ENCODE measurements at places on chromosomes 6 and 20.

- DNase-seq, result no peak
Measured at GRCh38 chr6:162118706-162119105, 608.9 kb downstream of the PRKN start.

DNA sequence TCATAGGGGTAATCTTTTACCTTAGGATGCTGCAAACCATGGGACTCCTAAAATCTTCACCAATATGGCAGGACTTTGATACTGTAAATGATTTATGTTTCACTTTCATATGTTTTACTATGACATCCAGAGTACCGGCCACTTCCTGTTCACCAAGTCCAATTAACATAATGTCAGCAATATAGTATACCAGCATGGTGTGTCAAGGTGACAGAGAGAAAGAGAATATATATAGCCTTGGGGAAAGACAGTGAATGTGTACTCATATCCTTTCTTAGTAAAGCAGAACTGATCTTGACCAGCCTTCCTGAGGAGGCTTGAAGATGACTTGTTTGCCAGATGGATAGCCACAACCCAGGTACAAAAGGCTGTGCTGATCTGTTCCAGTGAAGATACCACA, 127.9 kb downstream of the NRN1 start:
- DNase-seq, result no peak

DNA sequence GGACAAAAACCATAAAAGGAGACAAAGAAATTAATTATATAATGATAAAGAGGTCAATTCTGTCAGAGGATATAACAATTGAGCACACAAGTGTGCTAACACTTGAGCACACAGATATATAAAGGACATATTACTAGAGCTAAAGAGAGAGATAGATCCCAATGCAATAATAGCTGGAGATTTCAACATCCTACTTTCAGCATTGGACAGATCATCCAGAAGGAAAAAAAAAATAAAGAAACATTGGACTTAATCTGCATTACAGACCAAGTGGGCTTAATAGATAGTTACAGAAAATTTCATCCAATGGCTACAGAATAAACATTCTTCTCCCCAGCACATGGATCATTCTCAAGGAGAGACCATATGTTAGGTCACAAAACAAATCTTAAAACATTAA, 9.9 kb downstream of the VNN1 start:
- no peak for DNase-seq

DNA sequence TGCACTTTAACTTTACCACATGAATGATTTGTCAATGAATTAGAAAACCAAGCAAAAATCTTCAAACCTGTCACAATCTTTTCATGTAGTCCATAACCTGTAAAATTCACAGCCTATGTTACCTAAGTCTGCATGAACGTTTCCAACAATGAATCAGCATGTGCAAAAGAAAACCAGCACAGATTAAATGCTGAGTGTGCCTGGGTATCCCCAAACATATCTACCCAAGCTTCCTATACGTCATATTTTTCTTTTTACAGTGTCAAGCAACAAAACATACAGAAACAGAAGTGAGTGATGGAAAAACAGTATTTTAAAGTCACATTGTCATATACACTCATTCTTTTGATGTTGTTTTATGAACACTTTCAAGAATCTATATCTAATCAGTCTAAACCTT, 713.5 kb downstream of the RFPL4B start:
- DNase-seq, result no peak

DNA sequence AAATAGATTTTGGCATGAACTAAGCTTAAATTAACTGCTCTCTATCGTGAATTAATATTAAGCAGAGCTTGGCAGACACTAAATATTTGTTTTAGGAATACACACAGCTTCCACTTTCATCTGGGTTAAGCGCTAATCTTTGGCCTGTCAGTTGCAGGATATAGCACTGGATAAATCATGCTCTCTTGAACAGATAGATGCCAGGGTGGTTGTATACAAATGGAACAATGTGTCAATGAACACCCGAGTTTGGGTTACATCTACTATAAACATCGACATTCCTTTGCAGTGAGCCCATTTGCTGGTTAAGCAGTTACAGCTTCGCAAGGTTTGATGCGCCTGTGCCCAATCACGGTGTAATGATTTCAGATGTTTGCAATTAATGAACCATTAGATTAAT, 338.2 kb upstream of the ZFP64 start:
- no peak for DNase-seq

DNA sequence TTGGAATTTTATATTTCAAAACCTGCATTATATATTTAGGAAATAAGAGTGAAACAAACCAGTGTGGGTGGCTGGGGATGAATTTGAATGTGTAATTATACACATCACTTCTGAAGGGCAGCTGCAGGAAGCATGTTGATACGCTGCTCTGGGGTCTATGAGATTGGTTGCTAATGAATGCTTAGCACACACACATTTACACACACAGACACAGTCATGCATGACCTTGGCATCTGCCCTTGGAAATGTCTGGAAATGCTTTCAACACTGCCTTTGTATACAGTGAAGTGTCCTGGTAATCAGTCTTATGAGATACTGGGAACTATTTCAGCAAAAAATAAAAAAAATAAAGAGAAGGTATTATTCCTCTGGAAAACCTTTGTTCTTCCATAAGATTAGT, 83.4 kb downstream of the ELOVL4 start:
- peak; percentile 31 for DNase-seq

DNA sequence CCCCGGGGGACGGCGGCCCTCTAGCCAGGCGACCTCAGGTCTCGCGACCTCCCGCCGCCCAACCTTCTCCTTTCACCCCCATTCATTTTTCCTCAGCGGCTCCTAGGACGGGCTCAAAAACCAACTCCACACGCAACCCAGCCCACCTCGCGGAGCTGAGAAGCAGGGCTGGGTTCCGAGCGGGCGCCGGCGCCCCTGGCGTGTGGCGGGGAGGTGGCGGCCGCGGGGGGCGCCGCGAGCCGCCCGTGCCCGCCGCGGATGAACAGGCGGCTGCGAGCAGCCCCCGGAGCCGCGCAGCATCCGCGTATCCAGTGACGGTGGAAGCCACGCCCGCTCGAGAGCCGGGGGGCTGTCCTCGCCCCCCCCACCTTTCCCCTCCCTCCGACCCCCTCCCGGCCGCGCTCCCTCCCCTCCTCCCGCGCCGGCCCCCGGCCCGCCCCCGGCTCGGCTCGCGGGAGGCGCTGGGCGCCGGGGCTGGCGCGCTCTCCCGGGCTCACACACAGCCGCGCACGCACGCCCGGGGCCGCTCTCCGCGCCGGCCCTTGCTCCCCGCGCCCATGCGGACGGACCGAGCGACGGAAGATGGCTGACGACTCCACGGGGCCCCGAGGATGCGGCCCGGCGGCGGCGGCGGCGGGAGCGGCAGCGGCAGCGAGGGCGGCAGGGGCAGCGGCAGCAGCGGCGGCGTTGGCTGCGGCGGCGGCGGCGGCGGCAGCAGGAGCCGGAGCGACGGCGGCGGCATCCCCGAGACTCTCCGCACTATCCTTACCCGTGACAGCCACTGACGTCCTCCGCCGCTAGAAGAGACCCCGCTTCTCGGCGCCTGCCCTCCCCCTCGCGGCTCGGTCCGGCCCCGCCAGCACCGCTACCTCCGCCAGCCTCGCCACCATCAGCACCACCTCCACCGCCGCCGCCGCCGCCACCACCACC, at the start of gene SOBP:
Gene SOBP, plus strand, starts transcription at position 482 of the 930 bp plus-strand sequence. CDS start 500 bp downstream, outside the sequence.
- DNase-seq, result peak; percentile 28

DNA sequence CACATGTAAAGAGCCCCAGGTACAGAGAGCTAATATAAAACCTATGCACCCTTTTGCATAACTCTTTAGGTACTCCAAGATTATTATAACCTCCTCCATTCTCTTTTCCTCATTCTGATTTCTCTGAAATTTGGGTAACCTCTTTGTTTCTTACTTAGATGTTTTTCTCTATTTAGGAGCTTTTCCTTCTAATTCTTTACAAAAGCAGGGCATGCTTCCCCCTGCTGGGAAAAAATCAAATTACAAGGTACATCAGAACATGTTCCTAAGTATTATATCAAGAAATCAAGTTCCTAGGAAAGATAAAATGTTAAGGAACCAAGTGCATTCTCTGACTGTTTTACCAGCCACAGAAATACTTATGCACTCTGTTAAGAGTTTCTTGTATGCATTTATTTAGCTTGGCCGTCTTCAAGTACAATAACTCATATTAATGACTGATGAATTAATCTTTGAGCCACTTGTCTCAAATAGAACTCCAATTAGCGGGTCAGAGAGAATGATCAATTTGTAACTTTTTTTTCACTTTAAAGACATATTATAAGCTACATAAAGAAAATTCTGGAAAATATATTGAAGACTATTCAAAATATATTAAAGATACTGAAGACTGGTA, 2.1 kb downstream of the KHDRBS2 start:
- no peak for DNase-seq

DNA sequence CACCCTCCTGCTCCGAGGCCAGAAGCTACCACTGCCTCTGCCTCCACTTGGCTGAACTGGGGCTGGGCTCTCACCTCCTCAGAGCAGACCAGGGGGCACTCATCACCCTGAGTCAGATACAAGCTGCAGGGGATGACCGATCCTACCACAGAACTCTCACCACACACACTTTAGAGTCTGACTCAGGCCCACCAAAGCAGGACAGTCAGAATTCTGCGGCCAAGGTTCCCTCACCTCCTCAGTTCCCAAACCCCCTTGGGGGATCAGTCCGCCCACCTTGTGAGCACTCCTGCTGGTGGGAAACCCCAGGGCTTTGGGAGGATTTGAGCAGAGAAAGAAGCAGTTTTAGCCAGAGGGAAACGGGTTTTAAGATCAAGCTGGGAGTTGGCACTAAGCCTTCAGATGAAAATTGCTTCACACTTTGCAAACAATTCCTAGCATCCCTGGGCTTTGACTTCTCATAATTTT, 587.8 kb upstream of the JAG1 start:
- no peak for DNase-seq

DNA sequence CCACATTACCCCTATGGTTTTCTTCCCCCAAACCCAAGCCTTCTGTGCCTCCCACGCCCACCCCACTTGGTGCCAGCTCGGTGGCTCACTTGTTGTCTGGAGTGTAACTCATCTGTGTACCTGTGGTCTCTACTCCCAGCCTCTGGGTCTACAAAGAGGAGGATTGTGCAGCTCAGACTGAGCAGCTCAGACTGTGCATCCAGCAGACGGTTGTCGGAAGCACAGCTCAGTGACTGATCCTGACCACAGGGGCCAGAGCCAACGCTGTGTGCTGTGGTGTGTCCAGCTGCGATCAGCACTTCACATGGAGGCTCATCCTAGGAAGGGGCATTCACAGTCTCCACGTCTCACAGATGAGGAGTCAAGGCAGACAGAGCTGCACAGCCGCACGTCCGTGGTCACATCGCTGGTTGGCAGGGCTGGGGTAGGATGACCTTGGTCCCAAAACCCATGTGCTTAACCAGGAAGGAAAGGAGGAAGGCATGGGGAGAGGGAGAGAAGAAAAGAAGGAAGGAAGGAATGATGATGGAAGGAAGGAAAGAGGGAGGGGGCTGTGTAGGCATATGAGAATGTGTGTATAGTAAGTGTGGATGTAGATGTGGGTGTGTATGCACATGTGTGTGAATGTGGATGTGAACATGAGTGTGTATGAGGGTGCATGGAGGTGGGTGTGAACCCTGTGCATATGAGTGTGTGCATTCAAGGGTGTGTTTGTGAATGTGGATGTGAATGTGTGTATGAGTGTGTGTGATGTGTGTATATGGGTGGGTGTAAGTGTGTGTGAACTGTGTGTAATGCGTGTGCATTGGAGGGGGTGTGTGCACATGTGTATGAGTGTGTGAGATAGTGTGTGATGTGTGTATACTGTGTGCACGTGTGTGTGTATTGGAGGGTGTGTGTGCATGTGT, 28.2 kb upstream of the STX16 start:
- DNase-seq, result no peak

DNA sequence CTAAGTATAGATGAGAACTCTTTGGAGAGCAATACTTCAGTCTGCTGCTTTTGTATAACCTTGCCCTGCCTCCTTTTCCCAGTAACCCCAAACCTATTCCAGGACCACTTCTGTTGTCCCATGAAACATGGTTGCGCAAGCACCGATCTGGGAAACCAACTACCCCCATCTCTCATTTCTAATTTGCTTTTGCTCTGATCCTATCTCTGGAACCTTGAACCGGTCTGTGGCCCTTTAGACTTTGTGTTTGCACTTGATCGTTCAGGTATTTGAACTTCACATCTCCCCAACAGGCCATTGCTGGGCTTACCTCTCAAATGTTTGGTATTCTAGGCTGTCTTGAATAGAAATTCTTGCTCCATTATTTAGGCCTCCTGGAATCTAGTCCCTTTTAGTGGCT, 25.0 kb downstream of the L3MBTL3 start:
- DNase-seq, result no peak

- DNase-seq, result no peak
Measured at GRCh38 chr6:83119742-83120300, 52.4 kb downstream of the DOP1A start.

GRCh38 chr6:130937942-130938604, 110.9 kb downstream of the SMLR1 start:
- no peak for DNase-seq

DNA sequence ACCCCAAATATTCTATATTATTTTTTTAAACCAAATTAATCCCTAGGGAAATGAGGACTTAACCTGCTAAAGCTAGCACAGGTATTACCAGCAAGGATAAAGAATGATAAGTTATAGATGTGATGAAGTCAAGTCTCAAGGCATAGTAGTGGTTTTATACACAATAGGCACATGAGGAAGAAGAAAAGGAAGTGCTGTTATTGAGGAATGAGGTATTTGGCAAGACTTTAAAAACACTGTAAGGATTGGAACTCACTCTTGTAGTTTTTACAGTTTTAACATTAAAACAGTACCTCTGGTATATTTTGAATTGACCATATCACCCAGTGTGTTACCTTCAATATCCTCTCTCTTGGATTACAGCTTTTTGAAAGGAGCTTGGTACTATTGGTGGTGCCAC, 54.6 kb downstream of the PHF3 start:
- DNase-seq, result no peak

- DNase-seq, result no peak
Measured at GRCh38 chr6:26163427-26164119, 76.3 kb downstream of the HFE start.

DNA sequence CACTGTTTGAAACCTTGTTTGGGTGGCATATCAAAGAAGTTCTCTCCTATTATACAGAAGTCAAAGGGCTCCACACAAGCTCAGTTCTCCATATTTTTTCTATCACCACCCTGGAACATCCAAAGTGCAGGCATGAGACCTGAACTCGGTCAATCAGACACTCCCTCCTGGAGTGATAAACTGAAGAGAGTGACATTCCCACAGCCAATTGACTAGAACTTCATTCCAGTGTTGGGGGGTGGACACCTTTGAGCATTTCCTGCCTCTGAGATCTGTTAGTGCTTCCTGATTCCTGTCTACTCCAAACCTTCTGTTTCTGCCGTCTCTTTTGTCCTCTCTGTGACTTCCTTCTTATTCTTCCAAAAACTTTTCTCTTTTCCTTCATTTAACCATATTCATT, 220.7 kb upstream of the NOX3 start:
- DNase-seq, result no peak

DNA sequence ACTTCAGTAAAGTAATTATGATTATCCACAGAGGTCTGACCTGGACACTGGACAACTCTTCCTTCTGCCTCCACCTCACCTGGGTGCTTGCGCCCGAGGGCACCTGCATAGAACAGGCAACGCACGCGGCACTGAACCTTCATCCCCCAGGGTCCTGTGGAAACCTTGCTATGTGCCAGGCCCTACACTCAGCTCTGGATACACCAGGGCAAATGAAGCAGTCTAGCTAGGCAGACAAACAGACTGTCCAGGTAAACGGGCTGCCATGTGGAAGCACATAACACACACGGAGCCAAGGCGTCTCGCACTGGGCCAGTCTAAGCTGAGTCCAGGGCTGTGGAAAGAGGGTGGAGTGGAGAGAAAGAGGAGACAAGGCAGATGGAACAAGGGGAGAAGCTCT, 109.3 kb upstream of the AFDN start:
- DNase-seq, result no peak

- no peak for DNase-seq
Measured at GRCh38 chr6:17354700-17355403, 38.5 kb upstream of the CAP2 start.

Data from NCI-H1694 (cell line).